ENCODE measurements at places on chromosomes 3 and 15.

DNA sequence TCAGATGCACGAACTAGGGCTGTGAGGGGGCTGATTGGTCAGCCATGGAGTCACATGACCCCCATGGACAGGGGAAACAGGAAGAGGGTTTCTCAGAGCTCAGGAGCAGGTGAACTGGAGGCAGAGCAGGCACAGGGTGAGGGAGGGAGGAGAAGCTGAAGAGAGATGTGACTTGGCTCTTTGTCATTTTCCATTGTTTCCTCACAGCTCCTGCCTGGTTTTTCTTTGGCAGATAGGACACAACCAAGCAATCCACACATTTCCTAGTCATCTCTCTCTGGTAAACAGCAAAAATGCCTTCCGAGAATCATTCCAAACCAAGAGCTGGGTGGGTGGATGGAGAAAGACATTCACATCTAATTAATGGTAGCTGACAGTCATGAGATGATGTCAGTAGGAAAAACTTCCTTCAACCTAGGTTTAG lies 43.4 kb upstream of the LMCD1 start:
- DNase-seq, result no peak

DNA sequence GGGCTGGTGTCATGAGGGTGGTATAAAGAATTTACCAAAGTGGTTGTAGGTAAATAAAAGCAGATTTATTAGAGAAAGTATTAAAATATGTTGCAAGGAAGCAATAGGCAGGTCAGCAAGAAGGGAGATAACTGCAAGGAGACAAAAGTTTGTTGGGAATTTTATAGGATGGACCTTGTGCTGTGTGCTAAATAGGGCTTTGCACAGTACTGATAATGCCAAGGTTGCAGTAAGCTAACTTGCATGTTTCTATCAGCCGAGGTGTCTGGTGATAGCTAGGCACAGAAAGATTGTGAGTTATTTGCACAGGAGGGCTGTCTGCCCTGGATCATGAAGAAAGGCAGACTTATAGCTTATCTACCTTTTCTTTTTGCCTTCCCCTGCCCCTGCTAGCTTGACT lies 102.5 kb upstream of the SPRED1 start:
- DNase-seq, result no peak

DNA sequence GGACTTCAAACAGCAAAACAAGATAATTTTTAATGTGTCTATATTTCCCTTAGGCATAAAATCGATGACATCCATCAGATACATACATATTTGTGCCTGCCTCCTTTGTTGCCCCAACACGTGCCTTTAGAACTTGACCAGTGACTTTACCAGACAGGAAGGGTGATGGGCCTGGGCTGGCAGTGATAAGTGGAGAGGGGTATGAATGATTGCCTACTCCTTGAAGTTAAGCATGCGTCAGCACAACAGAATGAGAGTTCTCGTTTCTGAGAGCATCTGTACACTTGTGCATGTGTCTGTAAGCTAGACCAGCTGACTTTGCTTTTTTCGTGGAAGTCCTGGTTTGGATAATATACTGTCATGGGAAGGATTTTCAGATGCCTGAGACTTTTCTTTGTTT lies 54.9 kb upstream of the COL6A6 start:
- no peak for DNase-seq

DNA sequence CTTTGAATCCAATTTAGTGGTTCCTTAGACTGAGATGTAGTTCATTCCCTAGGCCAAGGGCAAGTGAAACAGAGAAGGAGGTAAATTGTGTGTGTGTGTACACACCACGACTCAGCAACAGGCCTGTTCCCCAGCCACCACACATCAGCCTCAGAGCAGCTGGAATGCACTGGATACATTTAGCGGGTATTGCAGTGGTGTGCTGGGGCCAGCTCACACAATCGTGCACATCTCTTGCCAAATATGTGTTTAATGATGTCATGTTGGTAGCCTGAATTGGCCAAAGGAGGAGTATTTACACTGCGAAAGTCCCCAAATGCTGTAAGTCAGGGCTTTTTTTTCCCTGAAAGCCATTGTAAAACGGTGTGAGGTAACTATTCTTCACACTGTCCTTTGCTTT lies 82.3 kb downstream of the RBPMS2 start:
- DNase-seq, result no peak
